ENCODE measurements at places on chromosomes 11 and 22. TPM values are rescaled to one million over a fixed set of nuclear protein-coding genes. Genes with fewer than 3 reads are reported as not detected.

Gene PLAAT5
- total RNA-seq, result 1.8 TPM

Gene CHRM1
- not detected for total RNA-seq

Gene PELI3
- 9.6 TPM for total RNA-seq

Gene APOA5
- not detected for total RNA-seq

Measured in CD4-positive, CD25-positive, alpha-beta regulatory T cell (primary cell).